ENCODE measurements at places on chromosomes 3 and 15. TPM values are rescaled to one million over a fixed set of nuclear protein-coding genes. Genes with fewer than 3 reads are reported as not detected.

The SNTN gene
- total RNA-seq = not detected

The MME gene
- 682 TPM for total RNA-seq

The LRRK1 gene
- total RNA-seq = 17.0 TPM

The MED12L gene
- total RNA-seq = 0.37 TPM

The TMCO5A gene
- total RNA-seq = not detected

The TPRG1 gene
- total RNA-seq = 0.78 TPM

The DNAH12 gene
- under 0.01 TPM for total RNA-seq

The SLC51A gene
- total RNA-seq = not detected

The MEIS2 gene
- total RNA-seq = 43.6 TPM

The EPHB1 gene
- 0.73 TPM for total RNA-seq

The ZPLD1 gene
- not detected for total RNA-seq

The HTR3E gene
- total RNA-seq = not detected

The DZIP3 gene
- 10.2 TPM for total RNA-seq

The SCAANT1 gene
- total RNA-seq = not detected

The EFCC1 gene
- total RNA-seq = not detected

The BCHE gene
- 4.1 TPM for total RNA-seq

The ITPKA gene
- 1.1 TPM for total RNA-seq

The CASR gene
- total RNA-seq = not detected

The ST3GAL6 gene
- 0.59 TPM for total RNA-seq

The SHISA5 gene
- 122 TPM for total RNA-seq

The PIERCE2 gene
- total RNA-seq = 0.73 TPM

The MTFMT gene
- 22.4 TPM for total RNA-seq

The ABHD10 gene
- total RNA-seq = 20.6 TPM

The TRH gene
- not detected for total RNA-seq

The SERPINI2 gene
- not detected for total RNA-seq

The AQP9 gene
- 4.8 TPM for total RNA-seq

The C3orf20 gene
- not detected for total RNA-seq

The RLBP1 gene
- total RNA-seq = not detected

The WDR93 gene
- total RNA-seq = not detected
